ENCODE measurements at places on chromosomes 6 and 20.

- no peak for DNase-seq
Observed at GRCh38 chr20:63578224-63579016, 4.4 kb upstream of the HELZ2 start.

DNA sequence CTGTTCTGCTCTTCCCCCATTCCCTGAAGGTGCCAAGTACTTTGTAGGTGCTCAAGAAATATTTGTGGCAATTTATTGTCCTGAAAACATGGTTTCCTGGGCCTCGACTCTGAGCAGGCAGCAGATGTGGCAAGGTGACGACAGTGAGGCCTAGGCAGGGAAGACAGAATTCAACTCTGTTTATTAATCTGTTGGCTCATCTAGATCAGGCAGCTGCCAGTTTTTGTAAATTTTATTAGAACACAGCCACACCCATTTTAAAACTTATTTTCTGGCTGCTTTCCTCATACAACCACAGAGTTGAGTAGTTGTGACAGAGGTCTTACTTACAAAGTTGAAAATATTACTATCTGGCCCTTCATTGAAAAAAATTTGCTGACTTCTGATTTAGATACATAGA lies 24.5 kb downstream of the MAPK14 start:
- no peak for DNase-seq

GRCh38 chr6:43070028-43070632 lies 6.0 kb upstream of the PTK7 start:
- no peak for DNase-seq

DNA sequence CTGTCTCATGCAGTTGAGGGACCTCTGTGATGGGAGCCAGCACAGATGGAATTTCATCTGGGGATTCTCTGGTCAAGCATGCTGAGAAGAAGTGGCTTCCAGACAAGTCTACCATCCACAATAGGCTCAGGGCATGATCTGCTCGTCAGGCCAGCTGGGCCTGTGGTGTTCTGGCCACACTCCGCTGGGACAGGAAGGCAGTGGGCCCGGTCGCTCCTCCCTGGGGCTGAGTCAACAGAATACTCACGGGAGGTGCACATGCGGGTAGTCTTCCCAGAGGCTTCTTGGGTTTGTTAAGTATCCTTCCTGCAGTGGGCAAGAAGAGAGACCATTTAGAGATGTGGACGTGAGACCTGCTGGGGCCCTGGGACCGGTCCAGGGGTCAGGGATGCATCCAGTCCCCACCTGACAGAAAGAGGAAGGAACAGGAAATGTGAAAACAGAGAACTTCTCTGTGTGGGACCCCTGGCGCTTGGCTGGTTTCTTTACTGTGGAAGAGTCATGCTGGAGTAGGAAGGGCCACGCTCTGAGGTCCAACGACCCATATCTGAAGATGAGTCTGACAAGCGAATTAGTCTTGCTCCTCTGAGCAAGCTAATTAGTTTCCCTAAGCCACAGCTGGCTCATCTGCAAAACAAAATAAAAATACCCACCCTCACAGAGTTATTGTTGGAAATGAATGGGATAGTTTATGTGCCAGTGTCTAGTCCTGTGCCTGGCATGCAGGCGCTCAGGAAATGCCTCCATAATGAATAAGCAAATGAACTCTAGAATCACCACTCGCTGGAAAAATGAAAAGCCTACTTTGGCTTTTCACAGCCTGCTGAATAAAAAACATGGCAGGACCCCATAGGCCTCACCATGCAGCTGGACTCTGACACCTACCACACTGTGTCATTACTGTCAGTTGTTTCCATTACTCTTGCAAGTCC lies 67.3 kb downstream of the TRAM2 start:
- DNase-seq, result no peak

DNA sequence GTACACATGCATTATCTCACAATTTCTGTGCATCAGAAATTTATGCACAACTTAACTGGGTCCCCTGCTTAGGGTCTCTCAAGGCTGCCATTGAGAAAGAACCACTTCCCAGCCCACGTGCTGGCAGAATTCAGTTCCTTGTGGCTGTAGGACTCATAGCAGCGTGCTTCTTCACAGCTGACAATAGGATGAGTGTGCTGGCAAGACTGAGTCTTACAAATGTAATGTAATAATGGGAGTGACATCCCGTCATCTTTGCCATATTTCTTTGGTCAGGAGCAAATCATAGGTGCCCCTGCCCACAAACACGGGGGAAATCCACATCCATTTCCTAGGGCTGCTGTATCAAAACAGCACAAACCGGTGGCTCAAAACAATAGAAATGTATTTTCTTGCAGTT lies 77.4 kb downstream of the FIG4 start:
- no peak for DNase-seq

DNA sequence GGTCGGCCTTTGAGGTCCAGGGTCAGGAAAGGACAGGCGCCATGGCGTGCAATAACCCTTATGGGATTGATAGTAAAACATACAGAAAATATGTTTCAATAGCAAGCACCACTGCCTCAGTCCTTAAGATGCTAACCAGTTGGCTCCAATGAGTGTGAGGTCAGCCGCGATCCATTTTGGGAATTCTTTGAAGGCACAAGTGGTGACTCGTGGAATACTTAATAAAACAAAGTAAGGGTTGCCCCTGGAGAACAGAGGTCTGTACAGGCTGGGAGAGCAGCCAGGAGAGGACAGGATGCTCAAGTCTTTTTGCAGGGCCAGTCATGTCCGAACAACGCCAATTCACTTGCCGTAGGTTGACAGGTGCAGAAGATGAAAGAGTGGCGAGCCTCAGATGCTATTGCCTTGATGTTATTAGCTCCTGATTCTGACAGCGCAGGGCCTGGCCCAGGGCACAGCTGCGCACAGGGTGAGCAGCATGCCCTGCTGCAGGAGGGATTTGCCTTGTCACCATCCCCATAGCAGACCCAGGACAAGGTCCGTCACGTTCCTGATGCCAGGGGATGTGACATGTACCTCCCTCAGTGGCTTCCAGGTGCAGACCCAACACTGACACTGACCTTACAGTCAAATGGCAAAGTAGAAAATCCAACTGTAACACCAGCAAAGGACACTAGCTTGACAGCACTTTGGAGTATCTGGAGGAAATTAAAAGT lies 21.8 kb downstream of the SYNDIG1 start:
- no peak for DNase-seq

DNA sequence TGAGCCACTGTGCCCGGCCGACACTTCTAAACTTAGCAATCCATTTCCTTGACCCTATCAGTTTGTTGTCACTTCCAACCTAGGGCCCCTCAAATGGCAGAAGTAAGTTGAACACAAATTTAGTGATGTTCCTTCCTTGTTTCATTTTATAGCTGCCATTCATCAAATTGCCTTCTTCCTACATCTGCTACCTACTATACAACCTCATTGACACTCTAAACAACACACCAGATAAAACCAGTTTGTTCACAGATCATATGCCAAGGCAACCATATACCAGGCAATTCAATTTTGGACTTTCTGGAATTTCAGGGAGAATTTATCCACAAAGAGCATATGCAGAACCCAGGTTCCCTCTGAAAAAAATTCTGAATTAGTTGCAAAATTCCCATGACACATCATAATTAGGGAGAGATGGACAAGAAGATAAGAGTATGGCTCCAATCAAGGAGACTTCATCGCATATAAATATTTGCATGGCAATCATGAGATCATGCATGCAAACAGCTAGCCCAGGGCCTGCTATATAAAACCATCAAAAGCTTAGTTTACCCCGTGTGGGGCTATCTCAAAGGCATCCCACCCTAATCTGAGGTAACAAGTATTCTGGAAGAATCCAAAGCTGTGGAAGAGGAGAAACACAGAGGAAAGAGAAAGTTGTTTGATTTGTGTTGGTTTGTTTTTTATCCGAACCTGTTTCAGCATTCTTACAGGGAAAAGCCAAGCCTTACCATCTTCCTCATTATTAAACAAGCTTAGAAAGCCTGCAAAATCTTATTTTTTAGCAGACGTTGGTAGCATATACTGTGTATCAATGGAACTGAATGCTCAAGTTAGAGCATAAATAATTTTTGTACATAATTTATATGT lies 132.8 kb upstream of the TNFAIP3 start:
- no peak for DNase-seq

GRCh38 chr6:25026723-25027122 lies 91.0 kb upstream of the RIPOR2 start:
- DNase-seq, result no peak

DNA sequence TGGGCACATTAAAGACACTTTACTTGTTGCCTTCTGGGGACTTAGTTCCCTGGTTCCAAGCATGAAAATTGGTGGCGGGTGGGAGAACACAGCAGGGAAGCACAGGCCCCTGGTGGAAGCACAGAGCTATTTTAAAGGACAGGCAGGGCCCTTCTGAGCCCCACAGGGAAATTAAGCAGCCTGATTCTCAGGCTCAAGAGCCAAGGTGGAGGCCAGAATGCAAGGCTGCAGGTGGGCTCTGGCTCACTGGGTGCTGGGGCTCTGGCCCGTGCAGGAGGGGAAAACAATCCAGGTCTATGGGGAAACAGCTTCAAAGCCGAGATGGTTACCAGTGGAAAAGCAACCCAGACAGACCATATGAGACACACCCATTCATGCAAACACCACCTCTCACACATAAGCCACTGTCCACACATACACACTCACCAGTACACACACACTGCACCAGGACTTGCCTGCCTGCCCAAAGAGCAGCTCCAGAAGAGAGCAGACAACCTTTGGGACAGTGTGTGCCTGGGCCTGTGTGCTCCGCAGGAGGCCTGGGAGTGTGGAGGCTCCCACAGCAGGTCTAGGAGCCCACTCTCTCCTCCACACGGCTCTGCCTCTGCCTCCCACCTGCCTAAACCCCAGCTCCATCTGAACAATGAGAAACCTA lies 30.6 kb downstream of the TFEB start:
- no peak for DNase-seq

- DNase-seq, result no peak
Observed at GRCh38 chr20:48326868-48327267, 500.9 kb downstream of the PREX1 start.

DNA sequence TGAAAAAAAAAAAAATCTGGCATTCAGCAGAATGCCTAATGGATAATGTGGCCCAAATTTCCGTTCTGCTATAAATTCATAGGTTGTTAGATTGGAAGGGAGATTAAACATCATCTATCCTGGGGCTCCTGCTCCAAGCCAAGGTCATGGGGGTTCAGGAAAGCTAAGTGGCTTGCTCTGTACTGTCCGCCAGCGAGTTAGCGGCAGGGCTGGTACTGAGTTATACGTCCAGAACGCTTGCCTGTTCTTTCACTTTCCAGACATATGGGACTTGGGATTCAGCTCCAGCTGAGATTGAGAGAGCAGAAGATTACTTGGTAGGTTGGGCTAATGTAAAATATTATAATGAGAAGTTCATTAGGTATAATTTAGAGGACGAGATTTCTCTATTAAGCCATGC lies 858 bp downstream of the RWDD1 start:
- no peak for DNase-seq

GRCh38 chr6:41191569-41191968 lies 9.4 kb downstream of the TREML2 start:
- peak; percentile 24 for DNase-seq

DNA sequence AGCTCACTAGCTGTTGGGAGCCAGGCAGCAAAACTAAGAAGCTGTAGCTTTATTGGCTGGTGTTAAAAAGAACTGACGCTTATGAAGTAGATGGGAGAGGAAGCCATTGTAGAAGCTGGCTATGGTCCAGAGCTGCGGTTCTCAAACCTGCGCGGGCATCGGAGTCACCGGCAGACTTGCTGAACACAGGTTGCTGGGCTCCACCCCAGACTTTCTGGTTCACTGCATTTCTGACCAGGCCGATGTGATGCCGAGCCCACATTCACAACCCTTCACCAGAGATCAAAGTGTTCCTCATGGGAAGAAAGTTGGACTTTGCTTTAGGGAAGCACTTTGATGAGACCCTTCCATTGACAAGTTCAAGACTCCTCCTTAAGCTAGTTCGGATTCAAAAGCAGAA lies 231.6 kb downstream of the QKI start:
- DNase-seq, result no peak

- no peak for DNase-seq
Observed at GRCh38 chr6:111731456-111732195, 125.9 kb upstream of the TRAF3IP2 start.

DNA sequence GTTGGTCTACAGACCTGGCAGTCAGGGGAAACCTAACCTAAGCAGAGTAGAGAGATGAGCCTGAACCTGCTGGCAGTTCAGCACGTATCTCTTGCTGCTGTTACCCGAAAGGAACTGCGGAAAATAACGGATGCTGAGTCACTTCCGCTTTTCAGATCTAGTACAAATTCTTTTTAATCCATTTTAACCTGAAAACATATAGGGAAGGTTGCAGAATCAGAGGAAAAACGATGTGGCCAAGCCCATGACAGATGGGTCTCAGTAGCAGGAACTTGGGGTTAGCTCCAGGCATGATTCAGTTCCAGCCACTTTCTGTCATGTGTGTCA lies 351.9 kb upstream of the PRND start:
- DNase-seq, result peak; percentile 14

GRCh38 chr6:63565727-63566596 lies 6.3 kb upstream of the LOC128125822 start:
- no peak for DNase-seq

GRCh38 chr20:40632346-40632976 lies 56.6 kb downstream of the MAFB start:
- no peak for DNase-seq

DNA sequence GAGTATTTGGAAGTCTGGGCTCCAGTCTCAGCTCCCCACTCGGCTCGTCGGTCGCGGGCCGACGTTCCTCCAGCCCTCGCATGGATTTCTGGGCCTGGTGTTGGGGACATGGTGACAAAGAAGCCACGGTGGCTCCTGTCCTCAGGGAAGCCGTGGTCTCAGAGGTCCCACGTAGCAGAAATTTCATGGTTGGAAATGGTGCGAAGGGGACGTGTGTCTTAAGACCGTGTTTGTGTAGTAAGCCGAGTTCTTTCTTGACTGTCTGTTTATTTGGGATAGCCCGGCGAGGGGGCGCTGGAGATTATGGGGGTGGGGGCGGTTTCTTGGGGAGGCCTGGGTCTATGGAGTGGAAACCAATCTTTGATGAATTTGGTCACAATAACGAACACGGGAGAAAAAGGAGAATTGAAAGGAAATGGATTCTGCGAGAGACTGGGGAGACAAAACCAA lies 23.5 kb upstream of the MAP3K7 start:
- no peak for DNase-seq

DNA sequence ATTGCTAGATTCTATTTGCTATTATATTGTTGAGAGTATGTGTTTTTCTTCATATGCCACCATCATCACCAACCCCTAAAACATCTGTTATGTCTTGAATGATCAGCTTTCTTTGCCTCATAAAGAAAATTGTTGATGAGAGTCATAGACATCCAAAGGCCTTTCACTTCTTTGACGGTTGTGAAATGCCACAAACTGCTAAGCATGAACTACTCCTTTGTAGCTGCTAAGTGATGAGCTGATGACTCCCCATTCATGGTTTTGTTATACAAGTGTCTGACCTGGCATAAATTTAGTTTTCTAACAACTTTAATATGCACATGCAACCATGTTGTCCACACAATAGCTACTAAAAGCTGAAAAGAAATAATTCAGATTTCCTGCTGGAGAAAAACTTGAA lies 684 bp upstream of the MED23 start:
- no peak for DNase-seq

GRCh38 chr20:10713161-10713560 lies 39.4 kb upstream of the JAG1 start:
- DNase-seq, result no peak

- no peak for DNase-seq
Observed at GRCh38 chr6:38180586-38180985, 361.1 kb downstream of the ZFAND3 start.
